KBM-7 (cell line): ENCODE measurements at places on chromosomes 2 and 18.

DNA sequence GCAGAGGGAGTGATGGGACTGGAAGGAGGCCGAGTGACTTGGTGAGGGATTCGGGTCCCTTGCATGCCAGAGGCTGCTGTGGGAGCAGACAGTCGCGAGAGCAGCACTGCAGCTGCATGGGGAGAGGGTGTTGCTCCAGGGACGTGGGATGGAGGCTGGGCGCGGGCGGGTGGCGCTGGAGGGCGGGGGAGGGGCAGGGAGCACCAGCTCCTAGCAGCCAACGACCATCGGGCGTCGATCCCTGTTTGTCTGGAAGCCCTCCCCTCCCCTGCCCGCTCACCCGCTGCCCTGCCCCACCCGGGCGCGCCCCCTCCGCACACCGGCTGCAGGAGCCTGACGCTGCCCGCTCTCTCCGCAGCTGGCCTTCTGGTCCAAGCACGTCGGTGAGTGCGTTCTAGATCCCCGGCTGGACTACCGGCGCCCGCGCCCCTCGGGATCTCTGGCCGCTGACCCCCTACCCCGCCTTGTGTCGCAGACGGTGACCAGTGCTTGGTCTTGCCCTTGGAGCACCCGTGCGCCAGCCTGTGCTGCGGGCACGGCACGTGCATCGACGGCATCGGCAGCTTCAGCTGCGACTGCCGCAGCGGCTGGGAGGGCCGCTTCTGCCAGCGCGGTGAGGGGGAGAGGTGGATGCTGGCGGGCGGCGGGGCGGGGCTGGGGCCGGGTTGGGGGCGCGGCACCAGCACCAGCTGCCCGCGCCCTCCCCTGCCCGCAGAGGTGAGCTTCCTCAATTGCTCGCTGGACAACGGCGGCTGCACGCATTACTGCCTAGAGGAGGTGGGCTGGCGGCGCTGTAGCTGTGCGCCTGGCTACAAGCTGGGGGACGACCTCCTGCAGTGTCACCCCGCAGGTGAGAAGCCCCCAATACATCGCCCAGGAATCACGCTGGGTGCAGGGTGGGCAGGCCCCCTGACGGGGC, 4.6 kb downstream of the PROC start:
- peak; percentile 58 for DNase-seq

DNA sequence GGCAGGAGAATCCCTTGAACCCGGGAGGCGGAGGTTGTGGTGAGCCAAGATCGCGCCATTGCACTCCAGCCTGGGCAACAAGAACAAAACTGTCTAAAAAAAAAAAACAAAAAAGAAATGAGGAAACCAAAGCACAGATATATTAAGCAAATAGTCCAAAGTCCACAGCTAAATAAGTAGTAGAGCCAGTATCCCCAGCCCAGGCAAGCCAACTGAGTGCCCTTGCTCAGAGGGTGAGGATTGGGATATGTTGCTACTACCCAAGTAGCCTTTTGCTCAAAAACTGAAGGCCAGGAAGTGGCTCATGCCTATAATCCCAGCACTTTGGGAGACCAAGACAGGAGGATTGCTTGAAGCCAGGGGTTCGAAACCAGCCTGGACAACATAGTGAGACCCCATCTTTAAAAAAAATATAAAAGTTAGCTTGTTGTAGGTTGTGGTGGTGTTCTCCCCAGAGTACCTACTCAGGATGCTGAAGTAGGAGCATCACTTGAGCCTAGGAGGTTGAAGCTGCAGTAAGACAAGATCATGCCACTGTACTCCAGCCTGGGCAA, 5.4 kb downstream of the CFAP36 start:
- DNase-seq = no peak

- DNase-seq = no peak
These were observed 137.7 kb downstream of the NCOA1 start for GRCh38 chr2:24628746-24629145.

DNA sequence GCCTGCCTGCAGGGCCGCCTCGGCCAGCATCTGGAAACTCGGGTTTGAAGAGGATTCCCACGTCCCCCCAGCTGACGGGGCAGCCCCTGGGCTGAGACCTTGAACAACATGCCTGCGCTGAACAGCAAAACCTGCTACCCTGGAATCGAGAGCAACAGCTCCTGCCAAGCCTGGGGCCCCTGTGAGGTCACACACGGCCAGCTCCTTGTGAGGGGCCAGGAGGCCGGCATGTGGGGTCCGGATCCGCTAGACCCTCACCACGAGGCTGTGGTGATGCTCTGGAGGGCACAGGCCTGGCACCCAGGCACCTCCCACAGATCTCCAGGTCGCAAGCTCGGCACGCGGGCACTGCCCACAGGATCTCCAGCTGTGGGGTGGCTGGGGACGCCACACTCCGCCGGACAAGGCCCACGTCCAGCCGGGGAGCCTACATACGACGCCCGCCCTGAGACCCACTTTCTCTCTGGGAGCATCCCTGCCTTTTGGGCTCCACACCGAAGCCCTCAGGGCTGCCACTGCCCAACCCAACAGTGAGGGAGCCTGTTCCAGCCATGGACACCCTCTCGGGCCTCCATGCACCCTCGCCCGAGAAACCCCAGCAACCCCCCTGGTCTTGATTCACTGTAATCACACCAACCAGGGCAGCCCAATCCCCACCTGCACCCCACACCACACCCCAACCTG, 34.1 kb downstream of the SLC66A2 start:
- no peak for DNase-seq

GRCh38 chr2:23050388-23050787, 334.6 kb upstream of the KLHL29 start:
- no peak for DNase-seq

DNA sequence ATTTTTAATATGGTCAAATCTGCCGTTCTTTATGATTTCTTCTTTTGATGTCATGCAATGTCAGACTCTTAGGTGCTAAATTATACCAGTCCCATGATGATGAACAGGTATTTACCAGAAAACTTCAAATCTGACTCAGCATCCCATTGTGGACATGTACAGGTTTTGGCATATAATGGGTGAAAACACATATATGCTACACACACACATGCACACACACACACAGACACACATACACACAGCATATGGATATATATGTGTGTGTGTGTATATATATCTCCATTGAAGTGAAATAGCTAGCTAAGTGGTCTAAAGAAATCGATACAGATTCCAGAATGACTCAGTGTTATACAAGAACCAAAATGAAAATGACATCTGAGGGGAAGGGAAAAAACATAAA, 7.4 kb downstream of the PLEK start:
- DNase-seq = no peak

DNA sequence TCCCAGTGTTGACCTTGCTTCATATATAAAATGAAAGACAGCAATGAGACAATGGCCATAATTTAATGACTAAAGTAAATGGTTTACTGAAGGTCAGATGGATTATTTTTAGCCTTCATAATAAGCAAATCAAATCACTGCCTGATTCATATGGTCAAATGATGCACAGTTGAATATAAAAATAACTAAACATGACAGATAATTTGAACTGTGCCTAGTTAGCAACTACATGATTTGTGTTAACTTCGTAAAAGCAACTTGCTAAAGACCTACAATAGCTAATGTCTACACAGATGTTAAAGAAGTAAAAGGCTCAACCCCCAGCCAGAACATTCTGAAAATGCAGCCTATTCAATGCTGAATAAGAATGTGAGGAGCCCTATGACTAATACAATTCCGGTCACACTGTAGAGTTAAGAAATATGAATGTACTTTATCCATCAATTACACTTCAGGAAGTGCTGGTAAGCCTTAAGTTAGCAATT, 590.8 kb upstream of the CDH2 start:
- no peak for DNase-seq

GRCh38 chr18:61609131-61609530, 275.9 kb downstream of the CDH20 start:
- no peak for DNase-seq

- peak; percentile 56 for DNase-seq
These were observed 9.6 kb downstream of the SERPINB8 start for GRCh38 chr18:63979409-63979920.

DNA sequence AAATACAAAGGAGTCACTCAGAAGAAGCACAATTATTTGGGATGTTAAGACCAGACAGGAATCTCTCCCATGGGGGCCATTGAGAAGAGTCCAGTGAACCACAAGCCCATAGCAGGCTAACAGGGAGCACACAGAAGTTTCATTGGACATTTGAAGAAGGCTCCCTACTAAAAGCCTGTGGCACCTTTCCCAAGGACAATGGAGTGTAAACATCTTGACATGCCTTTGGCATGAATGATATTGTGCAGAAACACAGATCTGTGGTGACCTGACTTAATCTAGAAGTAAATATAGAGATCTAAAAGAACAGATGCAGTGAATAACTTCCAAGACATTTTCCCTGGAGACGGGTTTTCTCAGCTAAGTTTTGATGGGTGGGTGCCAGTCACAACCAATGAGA, 221.5 kb downstream of the EPHA4 start:
- no peak for DNase-seq

GRCh38 chr2:25587361-25587760, 86.0 kb downstream of the DTNB start:
- DNase-seq = no peak

DNA sequence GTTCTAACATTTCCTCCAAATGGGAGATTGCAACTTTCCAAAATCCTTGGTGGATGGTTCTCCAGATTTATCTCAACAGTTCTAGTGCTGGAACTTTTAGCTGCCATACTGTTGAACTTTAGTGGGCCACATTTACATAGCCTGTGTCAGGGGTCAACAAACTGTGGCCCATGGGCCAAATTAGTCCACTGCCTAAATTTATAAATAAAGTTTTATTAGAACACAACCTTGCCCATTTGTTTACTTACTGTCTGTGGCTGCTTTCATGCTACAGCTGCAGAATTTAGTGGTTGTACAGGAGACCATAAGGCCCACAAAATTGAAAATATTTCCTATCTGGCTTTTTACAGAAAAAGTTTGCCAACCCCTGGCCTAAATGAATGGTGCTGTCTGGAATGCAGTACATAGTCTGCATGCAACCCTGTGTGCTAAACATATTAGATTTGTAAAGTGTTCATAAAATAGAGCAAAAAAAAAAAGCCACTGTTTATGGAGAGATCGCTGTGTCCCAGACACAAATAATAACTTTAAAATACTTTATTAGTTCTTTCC, 30.3 kb downstream of the MGAT5 start:
- DNase-seq = no peak

- DNase-seq = no peak
These were observed 143.1 kb upstream of the ZNF236 start for GRCh38 chr18:76679259-76679658.

DNA sequence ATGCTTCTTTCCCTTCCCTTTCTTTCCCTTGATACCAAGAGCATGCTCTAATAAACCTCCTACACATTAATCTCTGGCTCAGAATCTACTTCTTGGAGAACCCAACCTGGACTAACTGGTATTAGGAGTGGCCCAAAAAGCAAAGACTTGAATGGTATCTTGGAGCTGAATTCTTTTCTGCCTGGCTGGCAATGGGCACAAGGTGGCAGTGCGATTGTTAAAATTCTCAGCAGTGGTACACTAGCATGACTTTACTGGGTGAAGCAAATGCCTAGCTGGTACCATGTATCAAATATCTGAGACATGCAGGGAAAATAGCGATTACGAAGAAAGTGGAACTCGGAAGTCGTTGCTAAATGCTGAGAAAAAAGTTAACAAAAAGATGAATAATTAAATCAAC, 376.1 kb downstream of the XIRP2 start:
- DNase-seq = no peak

GRCh38 chr2:135299165-135299564, 231.9 kb downstream of the ZRANB3 start:
- DNase-seq = no peak

GRCh38 chr18:58632552-58632951, 3.7 kb upstream of the ALPK2 start:
- no peak for DNase-seq

- peak; percentile 43 for DNase-seq
These were observed 96.8 kb downstream of the STPG4 start for GRCh38 chr2:47058003-47058931.

GRCh38 chr2:184312970-184313369, 285.4 kb upstream of the ZNF804A start:
- DNase-seq = peak; percentile 44

DNA sequence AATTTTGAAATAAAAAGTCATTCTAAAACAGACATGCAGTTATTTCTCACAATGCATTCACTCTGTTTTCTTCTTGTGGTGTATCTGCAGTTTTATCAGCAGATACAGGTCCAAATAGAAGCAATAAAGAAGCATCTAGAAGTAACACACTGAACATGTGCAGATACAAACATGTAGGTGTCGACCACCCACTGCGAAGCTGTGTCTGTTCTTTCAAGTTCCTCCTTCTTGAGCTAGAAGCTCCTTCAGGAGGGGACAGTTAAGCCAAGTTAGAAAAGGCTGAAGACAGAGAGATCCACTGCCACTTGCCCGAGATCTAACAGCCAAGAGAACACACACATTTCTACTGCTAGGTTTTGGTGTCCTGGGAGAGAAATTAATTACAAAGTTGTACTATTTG, 30.1 kb downstream of the WDFY1 start:
- DNase-seq = no peak

DNA sequence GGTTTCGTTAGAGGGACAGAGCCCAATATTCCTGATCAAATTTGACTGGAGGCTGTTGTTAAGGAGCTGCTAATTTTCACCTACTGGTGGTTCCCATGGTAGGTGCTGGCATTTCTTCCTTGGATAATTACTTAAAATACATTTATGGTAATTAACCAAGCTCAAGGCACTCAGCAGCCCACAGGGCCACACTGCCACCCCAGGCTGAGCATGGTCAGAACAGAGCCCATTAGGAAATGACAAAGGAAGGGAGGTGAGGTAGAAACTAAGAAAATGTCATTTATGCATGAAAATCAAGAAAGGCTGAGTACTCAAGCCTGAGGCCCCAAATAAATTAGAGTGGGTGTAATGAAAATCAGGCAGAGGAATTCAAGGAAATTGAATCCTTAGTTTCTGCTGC, 510.2 kb upstream of the GYPC start:
- DNase-seq = no peak

DNA sequence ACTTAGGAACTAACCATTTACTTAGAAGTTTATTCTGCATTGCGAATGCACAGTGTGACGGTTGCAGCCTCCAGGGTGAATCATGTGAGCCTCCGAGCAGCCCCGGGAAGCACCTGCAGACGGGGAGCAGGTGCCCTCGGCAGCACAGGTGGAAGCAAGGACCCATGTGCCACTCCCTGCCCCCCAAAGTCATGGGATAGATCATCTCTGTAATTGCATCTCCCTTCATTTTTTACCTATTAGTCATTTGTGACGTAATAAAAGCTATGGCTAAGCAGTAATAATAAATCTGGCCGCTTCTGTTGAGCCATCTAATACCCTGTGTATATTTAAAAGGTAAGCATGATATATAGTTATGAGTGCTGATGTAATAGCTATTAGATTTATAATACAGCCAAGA, 97.2 kb downstream of the PTGR3 start:
- DNase-seq = no peak

GRCh38 chr18:54388203-54389142, 30.8 kb downstream of the C18orf54 start:
- DNase-seq = peak; percentile 92

GRCh38 chr2:225761396-225761795, 361.9 kb downstream of the NYAP2 start:
- DNase-seq = no peak

DNA sequence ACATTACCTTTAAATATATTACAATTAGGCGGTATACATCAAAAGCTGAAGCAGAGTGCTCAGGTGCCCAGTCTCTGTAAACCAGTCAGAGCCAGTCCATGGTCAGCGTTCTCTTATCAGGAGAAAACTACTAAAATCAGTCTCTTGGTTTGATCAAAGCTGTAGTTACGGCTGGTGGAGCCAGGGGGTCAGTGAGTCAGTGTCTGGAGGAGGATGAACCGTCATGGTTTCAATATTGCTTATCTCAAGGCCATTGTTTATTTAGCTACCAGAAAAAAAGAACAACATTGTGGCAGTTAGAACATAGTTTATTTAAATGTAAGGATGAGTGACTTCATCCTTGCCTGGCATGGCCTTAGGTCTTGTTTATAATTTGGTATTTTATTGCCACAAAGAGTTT, 71.3 kb upstream of the NYAP2 start:
- no peak for DNase-seq
